ENCODE measurements at places on chromosomes 3 and 15.

GRCh38 chr3:40782111-40782721, 257.5 kb downstream of the ZNF621 start:
- no peak for DNase-seq

DNA sequence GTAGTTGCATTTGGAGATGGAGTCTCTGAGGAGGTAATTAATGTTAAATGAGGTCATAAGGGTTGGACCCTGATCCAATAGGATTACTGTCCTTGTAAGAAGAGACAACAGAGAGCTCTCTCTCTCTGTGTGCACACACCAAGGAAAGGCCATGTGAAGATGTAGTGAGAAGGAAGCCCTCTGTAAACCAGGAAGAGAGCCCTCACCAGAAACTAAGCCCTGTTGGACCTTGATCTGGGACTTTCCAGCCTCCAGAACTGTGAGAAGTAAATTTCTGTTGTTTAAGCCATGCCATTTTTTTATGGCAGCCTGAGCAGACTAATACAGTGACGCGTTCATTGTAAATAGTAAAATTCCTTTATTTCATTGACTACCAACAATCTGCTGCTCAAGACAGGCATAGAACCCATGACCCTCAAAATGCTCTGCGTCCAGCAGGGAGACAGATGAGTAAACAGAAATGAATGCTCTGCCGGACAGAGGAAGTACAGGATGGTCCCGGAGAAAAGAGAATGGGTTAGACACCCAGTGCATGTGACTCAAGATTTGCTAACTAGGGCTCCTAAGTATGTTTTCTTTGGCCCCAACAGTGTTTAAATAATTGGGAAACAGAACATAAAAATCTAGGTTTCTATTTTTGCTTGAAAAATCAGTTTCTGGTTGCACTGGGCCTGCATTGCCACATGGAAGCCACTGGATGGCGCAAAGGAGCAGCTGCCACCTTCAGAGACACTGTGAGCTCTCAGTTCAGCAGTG, 37.9 kb upstream of the TNFAIP8L3 start:
- DNase-seq = peak; percentile 18

DNA sequence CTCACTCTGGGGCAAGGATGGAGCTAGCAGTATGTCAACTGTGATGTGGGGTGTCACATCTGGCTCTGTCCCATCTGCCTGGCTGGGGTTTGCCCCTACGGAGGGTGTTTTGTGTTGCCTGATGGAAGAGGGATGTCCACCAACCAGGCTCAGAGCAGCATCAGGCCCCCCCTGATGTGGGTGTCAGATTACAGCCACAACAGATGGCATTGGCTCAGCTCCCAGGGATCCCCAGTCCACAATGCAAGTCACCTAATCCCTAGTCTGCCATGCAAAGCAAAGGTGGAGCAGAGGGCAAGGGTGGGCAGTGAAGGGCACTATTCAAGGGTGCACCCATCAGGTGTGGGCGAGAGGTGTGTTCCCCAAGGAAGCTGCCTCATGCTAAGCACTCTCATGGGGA, 48.9 kb upstream of the AMOTL2 start:
- DNase-seq = no peak

GRCh38 chr15:72751751-72752455, 31.7 kb downstream of the ADPGK start:
- no peak for DNase-seq

GRCh38 chr3:72310419-72311380, 525.8 kb upstream of the PROK2 start:
- no peak for DNase-seq
